ENCODE measurements at places on chromosomes 6 and 20.
A peak's percentile ranks its signal among the peaks of the same experiment; 100 is the strongest.

GRCh38 chr6:6085928-6086668, 79.4 kb upstream of the NRN1 start:
- no peaks in the 10 kb centered on the region for H3K36me3 ChIP-seq
- DNase-seq, result no peak
- H3K4me1 ChIP-seq, result peaks cover 4% of the 10 kb centered on the region
- H3K4me3 ChIP-seq, result no peak overlapping the region
- peaks cover 4% of the 10 kb centered on the region for H3K27me3 ChIP-seq

DNA sequence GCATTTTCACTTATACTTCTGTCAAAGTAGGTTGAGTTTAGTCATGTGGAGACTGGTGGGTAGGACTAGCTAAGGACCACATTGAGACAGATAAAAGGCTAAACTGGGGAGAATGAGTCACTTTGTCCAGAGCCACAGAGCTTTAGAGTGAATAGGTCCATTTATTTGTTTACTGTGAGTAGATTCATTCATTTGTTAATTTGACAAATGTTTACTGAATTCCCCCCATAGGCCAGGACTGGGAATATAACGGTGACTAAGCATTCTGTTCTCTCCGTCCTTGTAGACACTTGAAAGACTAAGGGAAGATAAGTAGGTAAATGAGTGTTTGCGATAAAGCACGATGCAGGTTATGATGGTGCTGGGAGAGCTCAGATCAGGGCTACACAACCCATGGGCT, 699.7 kb upstream of the ID4 start:
- DNase-seq, result no peak
- H3K36me3 ChIP-seq, result no peaks in the 10 kb centered on the region
- H3K27ac ChIP-seq, result no peak overlapping the region
- no peaks in the 10 kb centered on the region for H3K4me1 ChIP-seq

GRCh38 chr6:21436625-21437024, 156.9 kb upstream of the SOX4 start:
- no peak for DNase-seq
- H3K27ac ChIP-seq, result no peak overlapping the region
- peaks cover 7% of the 10 kb centered on the region for H3K27me3 ChIP-seq
- H3K4me3 ChIP-seq, result no peak overlapping the region

DNA sequence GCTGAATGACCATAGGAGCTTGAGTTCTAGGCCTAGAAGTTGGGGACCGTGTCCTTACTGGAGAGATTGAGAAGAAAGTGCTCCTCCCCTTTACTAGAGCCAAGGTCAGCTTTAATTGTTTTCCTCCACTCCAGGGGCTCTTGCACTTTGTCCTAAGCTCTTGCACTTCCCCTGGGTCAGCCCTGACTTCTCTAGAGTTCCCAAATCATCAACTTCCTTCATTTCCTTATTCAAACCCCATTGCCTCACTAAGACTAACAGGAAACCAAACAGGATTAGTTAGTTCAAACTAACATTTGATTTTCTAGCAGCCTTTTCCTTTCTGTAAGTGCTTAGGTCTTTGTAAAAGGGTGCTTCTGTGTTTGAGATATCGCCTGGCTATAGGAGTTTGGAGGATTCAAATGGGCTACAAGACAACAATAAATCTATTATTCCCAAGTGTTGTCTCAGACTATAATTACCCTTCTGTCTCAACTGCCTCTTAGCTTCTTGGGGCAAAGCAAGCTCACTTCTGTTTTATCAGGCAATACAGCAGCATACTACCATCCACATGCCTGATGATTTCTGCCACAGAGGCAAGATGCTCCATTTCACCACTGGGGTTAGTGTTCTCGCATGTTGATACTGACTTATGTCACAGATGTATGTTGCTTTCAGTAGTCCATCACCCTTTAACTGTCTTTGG, 12.8 kb upstream of the DTNBP1 start:
- H3K36me3 ChIP-seq, result no peaks in the 10 kb centered on the region
- no peak overlapping the region for H3K4me3 ChIP-seq
- no peak overlapping the region for H3K27ac ChIP-seq
- H3K4me1 ChIP-seq, result peaks cover 2% of the 10 kb centered on the region

- no peaks in the 10 kb centered on the region for H3K4me1 ChIP-seq
- no peak overlapping the region for H3K27ac ChIP-seq
- no peaks in the 10 kb centered on the region for H3K27me3 ChIP-seq
- no peak for DNase-seq
- no peaks in the 10 kb centered on the region for H3K36me3 ChIP-seq
- no peak overlapping the region for H3K4me3 ChIP-seq
Measured at GRCh38 chr6:20242397-20242796, 30.1 kb upstream of the MBOAT1 start.

DNA sequence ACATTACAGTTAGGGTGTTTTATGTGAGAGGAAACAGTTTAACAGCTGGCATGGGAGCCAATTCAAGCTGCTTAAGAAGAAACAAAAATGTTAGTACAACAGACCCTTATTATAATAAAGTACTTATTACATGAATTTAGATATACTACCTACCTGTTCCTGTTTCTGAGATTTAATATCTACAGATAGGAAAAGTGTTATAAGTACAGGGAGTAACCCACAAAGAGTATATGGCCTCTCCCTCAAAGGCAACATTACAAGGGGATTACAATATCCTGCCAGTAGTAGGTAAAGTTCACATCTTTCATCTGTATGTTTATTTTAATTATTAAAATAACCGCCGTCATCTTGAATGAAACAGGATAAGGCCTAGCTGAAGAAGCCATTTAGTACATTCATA, 1.8 kb upstream of the ME1 start:
- H3K4me3 ChIP-seq, result no peak overlapping the region
- H3K36me3 ChIP-seq, result no peaks in the 10 kb centered on the region
- H3K4me1 ChIP-seq, result no peaks in the 10 kb centered on the region
- no peak overlapping the region for H3K27ac ChIP-seq
- H3K27me3 ChIP-seq, result peaks cover 35% of the 10 kb centered on the region

DNA sequence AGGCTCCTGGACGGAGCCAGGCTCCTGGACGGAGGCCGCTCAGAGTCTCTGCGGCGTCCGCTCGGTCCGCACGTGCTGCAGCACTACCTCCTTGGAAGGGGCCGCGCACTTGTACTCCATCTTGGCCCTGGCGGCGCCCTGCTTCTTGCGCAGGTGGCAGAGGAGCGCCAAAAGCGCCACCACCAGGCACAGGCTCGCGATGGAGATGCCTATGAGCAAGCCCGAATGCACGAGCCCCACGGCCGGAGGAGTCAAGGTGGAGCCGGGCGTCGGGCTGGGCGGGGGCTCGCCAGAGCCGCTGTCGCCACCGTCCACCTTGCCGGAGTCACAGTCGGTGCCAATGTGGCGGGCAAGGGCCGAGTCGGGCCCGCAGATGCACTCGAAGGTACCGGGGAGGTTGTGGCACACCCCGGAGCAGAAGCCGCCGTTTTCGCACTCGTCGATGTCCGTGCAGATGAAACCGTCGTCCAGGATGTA, 1.7 kb downstream of the THBD start:
- peaks cover 2% of the 10 kb centered on the region for H3K4me1 ChIP-seq
- DNase-seq, result no peak
- no peak overlapping the region for H3K4me3 ChIP-seq

GRCh38 chr6:135053406-135053805, 1.2 kb downstream of the HBS1L start:
- no peaks in the 10 kb centered on the region for H3K27me3 ChIP-seq
- no peak for DNase-seq
- peaks cover 32% of the 10 kb centered on the region for H3K36me3 ChIP-seq
- peak overlapping the region; percentile 99 for H3K27ac ChIP-seq
- peaks cover 42% of the 10 kb centered on the region for H3K4me1 ChIP-seq

GRCh38 chr20:11158589-11158988, 484.8 kb upstream of the JAG1 start:
- H3K4me1 ChIP-seq, result no peaks in the 10 kb centered on the region
- no peak overlapping the region for H3K4me3 ChIP-seq
- no peak overlapping the region for H3K27ac ChIP-seq
- H3K36me3 ChIP-seq, result no peaks in the 10 kb centered on the region

DNA sequence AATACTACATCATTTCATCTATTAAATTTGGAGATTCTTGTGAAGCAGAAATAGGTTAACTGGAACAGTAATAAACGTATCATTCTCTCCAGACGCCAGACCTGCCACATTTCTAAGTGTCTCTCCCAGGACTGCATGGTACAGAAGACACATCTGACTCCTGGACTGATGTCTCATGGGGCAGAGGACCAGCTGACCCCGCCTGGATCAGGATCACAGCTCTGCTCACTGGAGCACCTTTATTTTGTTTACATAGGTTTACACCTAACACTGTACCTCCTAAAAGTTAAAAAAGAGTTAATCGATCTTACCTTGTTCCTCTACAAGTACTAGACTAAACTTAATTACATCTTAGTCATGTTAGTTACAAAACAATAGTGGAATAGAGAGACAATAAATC, 11.2 kb downstream of the OVOL2 start:
- H3K27me3 ChIP-seq, result peaks cover 30% of the 10 kb centered on the region
- DNase-seq, result no peak
- H3K4me3 ChIP-seq, result no peak overlapping the region
- H3K4me1 ChIP-seq, result no peaks in the 10 kb centered on the region
- H3K27ac ChIP-seq, result no peak overlapping the region
- no peaks in the 10 kb centered on the region for H3K36me3 ChIP-seq

- no peak for DNase-seq
- H3K4me1 ChIP-seq, result peaks cover 61% of the 10 kb centered on the region
- H3K4me3 ChIP-seq, result no peak overlapping the region
- H3K27ac ChIP-seq, result no peak overlapping the region
Measured at GRCh38 chr6:63640062-63640461, 4.5 kb downstream of the PHF3 start.

- no peaks in the 10 kb centered on the region for H3K36me3 ChIP-seq
- peak overlapping the region; percentile 78 for H3K4me3 ChIP-seq
- H3K4me1 ChIP-seq, result peaks cover 10% of the 10 kb centered on the region
- DNase-seq, result peak; percentile 80
Measured at GRCh38 chr20:46022411-46023147, 6.4 kb upstream of the SLC12A5 start.

DNA sequence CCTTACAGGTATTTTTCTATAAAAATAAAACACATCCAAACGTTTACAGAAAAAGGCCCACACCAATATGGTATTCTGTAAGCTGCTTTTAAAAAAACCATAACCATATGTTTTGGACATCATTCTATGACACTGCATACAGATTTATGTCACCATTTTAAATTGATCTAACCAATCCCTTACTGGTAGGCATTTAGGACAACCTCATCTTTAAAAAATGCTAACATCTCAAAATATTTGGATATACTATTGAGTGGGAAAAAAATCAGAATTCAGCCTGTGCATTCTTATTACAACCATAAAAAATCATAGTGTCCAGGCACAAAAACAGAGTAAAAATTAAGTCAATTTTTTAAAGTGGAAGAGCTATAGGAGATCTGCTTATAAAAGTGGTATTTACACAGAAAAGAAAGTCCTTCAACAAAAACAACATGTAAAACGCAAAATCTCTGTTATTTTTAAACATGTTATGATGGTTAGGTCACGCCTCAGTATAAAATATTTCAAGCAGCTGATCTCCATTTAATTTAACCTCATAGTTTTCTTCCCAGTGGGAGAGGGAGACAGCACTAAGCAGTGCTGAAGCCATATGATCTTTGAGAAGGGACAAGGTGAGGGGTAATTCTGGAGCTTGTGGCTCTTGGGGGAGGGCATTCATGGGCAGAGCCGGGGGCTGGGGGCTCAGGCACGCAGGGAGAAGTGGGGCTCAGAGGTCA, 21.2 kb downstream of the TRAM2 start:
- no peak overlapping the region for H3K4me3 ChIP-seq
- H3K27ac ChIP-seq, result no peak overlapping the region
- H3K36me3 ChIP-seq, result no peaks in the 10 kb centered on the region
- DNase-seq, result no peak
- peaks cover 8% of the 10 kb centered on the region for H3K4me1 ChIP-seq
- H3K27me3 ChIP-seq, result no peaks in the 10 kb centered on the region

GRCh38 chr6:30156774-30157173, 4.2 kb downstream of the TRIM10 start:
- no peak overlapping the region for H3K4me3 ChIP-seq
- no peak for DNase-seq

- H3K4me3 ChIP-seq, result no peak overlapping the region
- no peaks in the 10 kb centered on the region for H3K36me3 ChIP-seq
- H3K4me1 ChIP-seq, result no peaks in the 10 kb centered on the region
- peaks cover 24% of the 10 kb centered on the region for H3K27me3 ChIP-seq
- no peak for DNase-seq
- no peak overlapping the region for H3K27ac ChIP-seq
Measured at GRCh38 chr6:129314575-129314974, 395.4 kb downstream of the ARHGAP18 start.

- no peaks in the 10 kb centered on the region for H3K27me3 ChIP-seq
- no peaks in the 10 kb centered on the region for H3K36me3 ChIP-seq
- no peak overlapping the region for H3K4me3 ChIP-seq
- no peak for DNase-seq
- H3K27ac ChIP-seq, result no peak overlapping the region
- no peaks in the 10 kb centered on the region for H3K4me1 ChIP-seq
Measured at GRCh38 chr6:124441450-124441849, 520.8 kb upstream of the RNF217 start.

GRCh38 chr6:75183099-75183541, 22.7 kb downstream of the COL12A1 start:
- H3K4me1 ChIP-seq, result no peaks in the 10 kb centered on the region
- no peak for DNase-seq
- H3K4me3 ChIP-seq, result no peak overlapping the region
- H3K27me3 ChIP-seq, result peaks cover 25% of the 10 kb centered on the region
- H3K36me3 ChIP-seq, result no peaks in the 10 kb centered on the region

GRCh38 chr6:98124171-98124570, 710.2 kb upstream of the POU3F2 start:
- H3K27me3 ChIP-seq, result no peaks in the 10 kb centered on the region
- H3K4me1 ChIP-seq, result no peaks in the 10 kb centered on the region
- no peak overlapping the region for H3K4me3 ChIP-seq
- H3K36me3 ChIP-seq, result no peaks in the 10 kb centered on the region
- no peak for DNase-seq
- H3K27ac ChIP-seq, result no peak overlapping the region

- no peak for DNase-seq
- peaks cover 41% of the 10 kb centered on the region for H3K27me3 ChIP-seq
- no peak overlapping the region for H3K27ac ChIP-seq
- H3K4me3 ChIP-seq, result no peak overlapping the region
Measured at GRCh38 chr20:19934792-19935491, 82.2 kb upstream of the NAA20 start.

GRCh38 chr6:130018744-130019325, 454 bp downstream of the L3MBTL3 start:
- no peaks in the 10 kb centered on the region for H3K27me3 ChIP-seq
- H3K4me1 ChIP-seq, result peaks cover 36% of the 10 kb centered on the region
- H3K4me3 ChIP-seq, result peak overlapping the region; percentile 100
- DNase-seq, result peak; percentile 44
- H3K27ac ChIP-seq, result peak overlapping the region; percentile 99

- H3K27ac ChIP-seq, result no peak overlapping the region
- H3K4me3 ChIP-seq, result no peak overlapping the region
- H3K36me3 ChIP-seq, result no peaks in the 10 kb centered on the region
- H3K27me3 ChIP-seq, result no peaks in the 10 kb centered on the region
Measured at GRCh38 chr6:21858076-21858475, 264.5 kb downstream of the SOX4 start.

All from activated naive CD8-positive, alpha-beta T cell treated with anti-CD3 and anti-CD28 coated beads for 36 hours (primary cell).